ENCODE measurements at places on chromosomes 2 and 18.

- DNase-seq: no peak
Measured at GRCh38 chr2:65877331-65878010, 445.1 kb upstream of the SPRED2 start.

DNA sequence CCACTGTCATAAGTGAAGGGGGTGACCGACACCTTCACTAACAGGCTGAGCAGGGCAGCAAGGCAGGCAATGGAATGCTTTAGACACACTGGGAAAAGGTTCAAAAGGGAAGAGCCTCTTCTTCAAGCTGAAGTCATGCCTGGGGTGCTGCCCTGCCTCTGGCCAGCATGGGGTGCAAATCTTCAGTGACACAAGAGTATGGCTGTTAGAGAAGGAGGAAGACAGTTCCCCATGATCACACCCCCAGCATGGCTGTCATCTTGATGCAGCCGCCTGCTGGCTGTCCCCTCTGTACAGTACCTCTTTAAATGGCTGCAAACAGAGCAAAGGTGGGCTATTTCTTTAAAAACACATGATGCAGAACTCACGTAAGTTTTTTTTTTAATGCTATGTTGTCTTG lies 71.9 kb downstream of the INPP4A start:
- DNase-seq: no peak

GRCh38 chr2:64700133-64700809 lies 46.6 kb upstream of the SERTAD2 start:
- DNase-seq: no peak

DNA sequence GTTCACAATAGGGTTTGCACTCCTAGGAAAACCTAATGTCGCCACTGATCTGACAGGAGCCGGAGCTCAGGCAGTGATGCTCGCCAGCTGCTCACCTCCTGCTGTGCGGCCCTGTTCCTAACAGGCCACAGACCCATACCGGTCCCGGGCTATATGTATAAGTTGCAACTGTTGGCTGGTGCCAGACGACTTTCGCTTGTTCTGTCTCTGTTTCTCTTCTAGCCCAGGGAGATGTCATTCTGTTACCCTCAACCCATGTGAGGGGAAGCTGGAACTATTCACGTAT lies 170.3 kb downstream of the BCL2 start:
- DNase-seq: no peak

GRCh38 chr2:453132-453531 lies 165.2 kb upstream of the ALKAL2 start:
- DNase-seq: no peak

DNA sequence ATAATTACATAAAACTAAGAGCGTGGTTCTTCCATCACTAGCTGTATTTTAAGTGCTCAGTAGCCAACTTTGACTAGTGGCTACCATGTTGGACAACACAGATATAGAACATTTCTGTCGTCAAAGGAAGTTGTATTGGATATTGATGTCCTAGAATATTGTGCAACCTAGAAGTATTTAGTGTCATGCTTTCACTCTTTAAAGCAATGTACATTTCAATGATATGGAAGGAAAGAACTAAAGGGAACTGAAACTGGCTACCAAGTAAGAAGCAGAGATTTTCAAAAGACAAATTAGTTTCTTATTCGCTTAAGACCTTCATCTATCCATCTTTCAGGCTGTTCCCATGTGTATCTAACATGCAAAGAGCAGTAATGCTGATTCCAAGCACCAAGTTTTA lies 85.4 kb upstream of the EML6 start:
- no peak for DNase-seq

DNA sequence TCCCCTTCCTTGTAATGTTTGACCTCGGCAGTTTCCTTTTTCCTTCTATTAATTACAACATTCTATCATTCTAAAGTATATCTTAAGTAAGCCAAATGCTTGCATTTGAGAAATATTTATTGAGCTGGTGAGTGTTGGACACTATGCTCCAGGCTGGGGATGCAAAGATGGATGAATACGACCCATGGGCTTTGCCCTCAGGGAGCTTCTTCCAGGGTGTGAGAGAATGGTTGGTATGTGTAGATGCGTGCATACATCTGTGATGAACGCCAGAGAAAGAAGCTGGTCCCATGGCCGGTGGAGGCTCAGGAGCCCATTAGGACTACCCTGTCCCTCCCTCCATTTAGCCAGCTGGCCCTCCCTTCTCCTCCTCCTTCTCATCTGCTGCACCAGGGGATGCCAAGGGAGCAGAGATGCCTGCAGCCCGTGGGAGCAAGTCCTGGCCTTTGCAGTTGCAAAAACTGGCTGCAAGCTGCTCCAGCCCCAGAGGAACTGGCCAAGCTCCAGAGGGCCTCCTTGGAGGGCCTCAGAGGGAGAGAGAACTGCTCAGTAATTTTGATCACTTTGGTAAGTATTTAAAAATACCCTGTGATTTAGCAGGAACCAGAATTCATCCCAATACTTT lies 65.7 kb upstream of the FOSL2 start:
- DNase-seq: no peak

- DNase-seq: no peak
Measured at GRCh38 chr2:149020432-149020851, 18.1 kb upstream of the LYPD6B start.

DNA sequence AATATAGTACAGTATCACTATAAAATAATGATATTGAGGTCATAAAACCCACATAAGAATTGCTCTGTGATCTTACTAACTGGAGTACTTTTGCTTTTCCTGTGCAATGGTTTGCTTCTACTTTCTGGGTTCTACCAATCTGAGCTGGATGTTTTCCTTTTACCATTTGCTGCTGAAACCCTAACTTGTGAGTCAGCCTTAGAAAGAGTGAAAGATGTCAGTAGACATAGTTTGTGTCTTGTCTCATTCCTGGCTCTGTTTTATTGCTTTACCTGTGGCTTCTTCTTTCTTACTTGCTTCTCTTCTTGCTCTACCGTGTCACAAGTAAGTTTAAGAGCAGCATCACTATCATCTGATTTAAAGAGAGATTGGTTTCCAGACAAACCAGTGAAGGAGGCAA lies 61.0 kb downstream of the MBD2 start:
- DNase-seq: no peak

GRCh38 chr2:158723181-158723838 lies 71.8 kb upstream of the DAPL1 start:
- DNase-seq: no peak

DNA sequence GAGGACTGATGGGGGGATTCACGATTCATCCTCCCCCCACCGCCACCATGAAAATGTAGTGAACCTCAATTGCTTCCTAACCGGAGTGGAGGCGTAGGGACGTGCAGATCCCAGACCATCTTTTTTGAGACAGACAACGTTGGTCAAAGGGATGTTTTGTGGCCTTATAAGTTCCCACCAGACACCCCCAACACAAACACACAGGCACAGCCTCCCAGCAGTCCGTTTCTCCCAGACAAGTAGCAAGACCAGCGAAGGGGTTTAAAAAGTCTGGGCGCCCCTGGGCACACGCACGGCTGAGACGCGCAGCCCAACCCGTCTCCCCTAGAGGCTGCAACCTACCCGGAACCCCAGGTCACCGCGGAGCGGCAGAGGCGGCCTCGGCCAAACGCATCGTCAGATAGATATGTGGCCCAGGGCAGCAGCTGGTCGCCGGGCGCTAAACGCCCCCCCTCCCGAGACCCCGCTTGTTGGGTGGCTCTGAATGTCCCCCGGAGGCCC lies 1.3 kb downstream of the GBX2 start:
- DNase-seq: no peak

GRCh38 chr2:143808166-143808565 lies 678.9 kb downstream of the ARHGAP15 start:
- DNase-seq: no peak

DNA sequence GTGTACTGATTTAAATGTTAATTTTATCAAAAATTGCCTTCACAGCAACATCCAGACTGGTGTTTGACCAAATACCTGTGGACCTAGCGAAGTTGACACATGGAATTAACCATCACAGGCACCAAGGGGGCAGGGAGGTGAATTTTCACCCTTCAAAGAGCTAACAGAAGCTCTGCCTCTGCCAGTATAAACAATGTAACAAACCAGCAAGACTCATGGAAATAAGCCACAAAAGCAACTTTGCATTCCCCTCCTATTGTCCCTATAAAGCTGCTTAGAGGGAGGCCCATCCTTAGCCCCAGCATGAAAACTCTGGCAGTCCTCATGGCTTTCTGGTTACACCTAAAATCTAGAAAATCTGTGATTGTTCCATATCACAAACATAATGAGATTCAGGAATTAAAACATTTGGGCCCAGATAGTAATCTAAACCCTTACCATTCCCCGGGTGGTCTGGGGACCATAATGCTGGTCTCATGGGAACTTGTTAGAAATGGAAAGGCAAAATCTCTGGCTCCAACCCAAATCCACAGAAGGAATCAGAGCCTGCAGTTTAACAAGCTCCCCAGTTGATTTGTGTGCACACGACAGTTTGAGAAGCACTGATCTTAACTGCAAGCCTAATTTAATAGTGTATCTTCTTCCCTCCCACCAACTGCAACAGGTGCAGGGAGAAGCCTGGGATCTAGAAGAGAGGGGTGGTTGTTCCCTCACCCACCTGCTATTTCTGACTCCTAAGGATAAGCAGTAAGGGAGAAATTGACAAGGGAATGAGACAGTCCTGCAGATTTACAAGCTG lies 23.1 kb downstream of the SERPINB11 start:
- DNase-seq: no peak

DNA sequence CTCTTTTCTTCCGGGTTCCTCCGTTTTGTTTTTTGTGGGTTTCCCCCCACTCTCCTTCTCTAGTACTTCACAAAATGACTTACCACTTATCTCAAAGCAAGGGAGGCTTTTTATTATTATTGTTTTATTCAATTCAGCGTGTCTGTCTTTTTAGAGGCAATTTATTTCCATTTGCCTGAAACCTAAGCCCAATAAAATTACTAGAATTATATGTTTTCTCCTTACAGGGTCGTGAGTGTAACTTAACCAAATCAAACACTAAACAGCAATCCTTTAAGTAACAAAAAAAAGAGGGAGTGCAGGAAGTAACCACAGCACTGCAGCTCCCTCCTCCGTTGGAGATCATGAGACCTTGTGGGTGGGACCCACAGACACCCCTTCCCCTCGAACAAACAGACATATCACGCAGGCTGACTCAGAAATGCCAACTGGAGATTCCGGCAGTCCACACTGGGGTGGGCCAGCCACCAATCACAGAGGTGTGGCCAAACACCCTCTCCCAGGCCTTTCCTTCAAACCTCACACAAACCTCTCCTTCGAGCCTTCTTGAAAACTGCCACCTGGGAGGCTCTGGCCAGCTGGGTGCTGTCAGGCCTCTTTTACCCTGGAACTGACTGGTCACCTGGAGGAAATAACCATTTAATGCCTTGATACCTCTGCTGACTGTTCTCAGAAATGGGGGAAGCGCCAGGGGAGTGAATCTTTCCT lies 207.1 kb upstream of the SMAD2 start:
- no peak for DNase-seq

DNA sequence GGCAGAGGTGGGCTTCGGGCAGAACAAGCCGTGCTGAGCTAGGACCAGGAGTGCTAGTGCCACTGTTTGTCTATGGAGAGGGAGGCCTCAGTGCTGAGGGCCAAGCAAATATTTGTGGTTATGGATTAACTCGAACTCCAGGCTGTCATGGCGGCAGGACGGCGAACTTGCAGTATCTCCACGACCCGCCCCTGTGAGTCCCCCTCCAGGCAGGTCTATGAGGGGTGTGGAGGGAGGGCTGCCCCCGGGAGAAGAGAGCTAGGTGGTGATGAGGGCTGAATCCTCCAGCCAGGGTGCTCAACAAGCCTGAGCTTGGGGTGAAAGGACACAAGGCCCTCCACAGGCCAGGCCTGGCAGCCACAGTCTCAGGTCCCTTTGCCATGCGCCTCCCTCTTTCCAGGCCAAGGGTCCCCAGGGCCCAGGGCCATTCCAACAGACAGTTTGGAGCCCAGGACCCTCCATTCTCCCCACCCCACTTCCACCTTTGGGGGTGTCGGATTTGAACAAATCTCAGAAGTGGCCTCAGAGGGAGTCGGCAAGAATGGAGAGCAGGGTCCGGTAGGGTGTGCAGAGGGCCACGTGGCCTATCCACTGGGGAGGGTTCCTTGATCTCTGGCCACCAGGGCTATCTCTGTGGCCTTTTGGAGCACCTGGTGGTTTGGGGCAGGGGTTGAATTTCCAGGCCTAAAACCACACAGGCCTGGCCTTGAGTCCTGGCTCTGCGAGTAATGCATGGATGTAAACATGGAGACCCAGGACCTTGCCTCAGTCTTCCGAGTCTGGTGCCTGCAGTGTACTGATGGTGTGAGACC lies at the start of gene PROC:
PROC (plus strand) TSS at position 128 of the 812 bp plus-strand sequence. CDS start 1,516 bp downstream, outside the sequence.
- no peak for DNase-seq

DNA sequence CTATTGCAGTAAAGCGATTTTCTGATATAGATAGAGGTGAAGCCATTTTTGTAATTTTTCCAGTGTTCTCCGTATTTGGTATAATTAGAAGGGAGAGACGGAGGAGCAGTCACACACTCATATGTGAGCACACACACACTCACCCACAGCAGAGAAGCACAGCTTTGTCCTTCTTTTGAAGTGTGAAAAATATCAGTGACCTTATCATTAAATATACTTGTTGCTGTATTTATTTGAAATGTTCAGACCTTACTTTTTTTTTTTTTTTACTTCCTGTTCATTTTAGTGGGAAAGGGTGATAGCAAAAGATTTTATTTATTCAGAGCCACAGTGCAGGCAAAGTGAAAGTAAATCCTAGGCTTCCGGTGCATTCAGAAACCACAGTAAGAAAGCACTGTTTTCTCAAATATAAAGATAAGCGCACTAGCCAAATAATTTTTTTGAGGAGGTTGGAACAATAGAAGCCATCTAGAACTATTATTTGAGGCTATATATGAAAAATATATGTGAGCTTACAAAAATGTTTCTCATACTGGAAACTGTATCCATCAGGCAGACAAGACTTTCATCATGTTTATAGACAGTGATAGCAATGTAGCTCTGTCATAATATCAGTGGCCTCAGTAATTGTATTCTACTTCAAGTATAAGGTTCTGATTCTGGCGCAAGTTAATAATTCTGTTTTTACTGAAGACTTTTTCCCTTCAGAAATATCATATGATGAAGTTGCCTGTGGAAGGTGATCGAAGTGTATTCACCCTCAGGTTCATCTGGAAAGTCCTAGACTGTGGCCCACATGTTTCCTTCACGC lies 37.2 kb downstream of the TSHZ1 start:
- DNase-seq: no peak

GRCh38 chr2:64463781-64464180 lies 9.8 kb downstream of the LGALSL start:
- no peak for DNase-seq
